ENCODE measurements at places on chromosomes 1 and 21.

DNA sequence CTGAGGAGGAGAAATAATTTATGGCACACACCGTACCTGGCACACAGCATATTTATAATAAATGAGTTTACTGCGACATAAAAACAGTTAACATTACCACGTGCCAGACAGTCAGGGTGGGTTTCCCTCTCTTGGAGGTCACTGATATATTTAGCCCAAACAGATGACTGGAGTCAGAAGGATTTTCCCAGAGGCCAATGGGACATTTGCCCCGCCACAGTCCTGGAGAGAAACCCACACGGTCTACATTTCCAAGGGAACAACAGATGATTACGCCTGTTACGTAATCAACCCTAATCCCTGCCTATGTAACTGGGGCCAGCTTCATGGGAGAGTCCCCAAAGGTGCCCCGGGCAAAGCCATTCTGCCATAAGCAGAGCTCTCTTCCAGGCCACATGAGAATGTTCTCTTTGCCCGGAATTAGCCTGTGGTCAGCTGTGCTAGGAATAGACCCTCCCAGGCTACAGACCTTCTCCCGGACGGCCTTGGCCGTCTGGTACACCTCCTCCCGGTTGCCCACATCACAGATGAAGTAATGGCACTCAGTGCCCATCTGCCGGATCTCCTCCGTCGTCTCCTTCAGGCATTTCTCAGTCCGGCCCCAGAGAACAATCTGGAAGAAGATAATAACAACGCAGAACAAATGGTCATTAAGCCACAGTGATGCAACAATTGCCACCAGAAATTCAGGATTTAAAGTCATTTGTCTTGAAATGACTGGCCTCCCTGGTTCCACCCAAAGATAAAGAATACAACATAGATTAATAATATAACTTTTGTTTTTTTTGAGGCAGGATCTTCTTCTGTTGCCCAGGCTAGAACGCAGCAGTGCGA, 37.7 kb downstream of the DHRS3 start:
- DNase-seq, result no peak

DNA sequence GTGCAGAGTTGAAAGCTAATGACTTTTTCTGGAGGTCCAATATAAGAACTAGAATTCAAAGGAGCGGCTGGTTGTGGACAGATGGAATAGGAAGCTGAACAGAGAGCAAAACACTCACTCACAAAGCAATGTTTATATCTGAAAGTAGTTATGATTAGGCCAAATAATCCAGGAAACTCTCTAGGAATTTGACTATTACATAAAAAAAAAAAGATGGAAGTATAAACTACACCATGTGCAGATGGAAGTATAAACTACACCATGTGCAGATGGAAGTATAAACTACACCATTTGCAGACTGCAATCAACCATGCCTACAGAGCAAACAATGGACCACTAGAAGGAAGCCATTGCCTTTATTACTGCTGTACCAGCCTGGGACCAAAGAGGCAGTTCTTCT, 771.1 kb downstream of the BRINP3 start:
- no peak for DNase-seq

- no peak for DNase-seq
Observed at GRCh38 chr1:14784790-14785773, 186.6 kb downstream of the KAZN start.

GRCh38 chr1:48033495-48034045, 36.4 kb upstream of the TRABD2B start:
- no peak for DNase-seq

DNA sequence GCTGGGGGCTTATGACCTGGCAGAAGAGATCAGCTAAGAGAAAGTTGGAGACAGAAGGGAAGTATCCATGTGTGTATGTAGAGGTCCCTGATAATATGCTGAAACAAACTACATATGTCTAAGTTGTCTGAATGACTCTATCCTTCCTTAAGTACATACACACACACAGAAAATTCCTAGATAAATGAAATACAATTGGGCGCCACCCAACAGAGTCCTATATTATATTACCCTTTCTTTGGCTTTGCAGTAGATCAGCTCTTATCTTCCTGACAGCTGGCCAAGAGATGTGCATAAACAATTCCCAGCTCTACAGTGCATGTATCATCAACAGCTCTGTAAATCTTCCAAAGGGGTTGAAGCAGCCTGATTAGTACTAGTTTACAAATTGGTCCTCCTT, 40.1 kb downstream of the SORT1 start:
- no peak for DNase-seq

GRCh38 chr1:51750729-51751128, 127.8 kb downstream of the NRDC start:
- DNase-seq, result no peak

Measured in CD4-positive, alpha-beta T cell treated with Interferon alpha-2 for 1 hour (primary cell).